Mesenteric fat pad (tissue), 1 donor: ENCODE measurements at places on chromosomes 12 and 14. TPM values are rescaled to one million over a fixed set of nuclear protein-coding genes. Genes with fewer than 3 reads are reported as not detected.

GRCh38 chr12:104890476-104891096, 67.5 kb downstream of the SLC41A2 start:
- DNase-seq = no peak

- no peak for DNase-seq
These were observed 9.2 kb downstream of the ATF7 start for GRCh38 chr12:53616950-53617349.

DNA sequence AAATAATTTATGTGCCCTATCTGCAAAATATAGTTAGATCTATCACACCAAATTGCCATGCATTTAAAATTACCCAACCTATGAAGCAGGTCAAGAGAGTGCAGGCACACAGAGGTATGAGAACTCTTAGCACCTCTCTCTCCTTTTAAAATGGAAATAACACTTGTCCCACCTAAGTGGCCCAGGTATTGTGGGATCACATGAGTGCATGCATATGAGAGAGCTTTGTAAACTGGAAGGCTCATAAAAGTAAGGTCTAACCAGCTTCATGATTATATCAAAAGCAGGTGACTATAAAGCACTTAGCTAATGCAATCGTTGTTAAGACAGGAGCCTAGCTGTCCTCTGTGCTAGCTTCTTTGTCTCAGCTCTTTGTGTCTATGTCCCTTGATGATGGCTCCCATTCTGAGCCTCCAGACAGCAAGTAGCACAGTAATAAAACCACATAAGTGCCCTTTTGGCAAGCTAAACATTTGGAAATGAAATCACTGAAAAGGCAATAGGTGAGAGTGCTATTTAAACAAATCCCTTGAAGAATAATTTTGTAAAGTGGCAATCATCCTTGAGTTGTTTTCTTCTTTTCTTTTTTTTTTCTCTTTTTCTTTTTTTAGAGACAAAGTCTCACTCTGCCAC, 219.0 kb downstream of the NTF3 start:
- no peak for DNase-seq

- DNase-seq = no peak
These were observed 104.1 kb downstream of the SMOC1 start for GRCh38 chr14:69983317-69983716.

DNA sequence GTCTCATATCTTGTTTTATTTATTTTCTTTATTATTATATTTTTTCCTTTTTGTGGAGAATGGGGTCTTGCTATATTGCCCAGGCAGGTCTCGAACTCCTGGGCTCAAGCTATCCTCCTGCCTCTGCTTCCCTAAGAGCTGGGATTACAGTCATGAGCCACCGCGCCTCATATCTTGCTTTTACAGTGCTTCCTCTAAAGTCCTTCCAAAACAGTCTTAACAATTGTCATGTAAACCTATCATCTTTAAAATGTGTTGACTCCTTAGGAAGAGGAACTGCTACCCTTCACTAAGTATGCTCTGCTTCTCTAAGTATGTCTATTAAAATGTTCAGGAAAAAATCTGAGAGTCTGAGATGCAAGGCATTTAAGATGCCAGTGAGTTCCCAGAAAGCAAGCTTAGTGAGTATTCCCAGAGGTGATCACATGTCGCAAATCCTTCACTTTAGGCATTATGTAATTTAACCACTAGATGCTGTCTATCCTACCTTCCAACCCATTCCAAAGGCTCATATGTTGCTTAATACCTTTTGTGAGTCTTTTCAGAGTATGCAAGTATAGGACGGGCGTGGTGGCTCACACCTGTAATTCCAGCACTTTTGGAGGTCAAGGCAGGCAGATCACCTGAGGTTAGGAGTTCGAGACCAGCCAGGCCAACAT, 19.7 kb upstream of the FOXJ2 start:
- DNase-seq = no peak

DNA sequence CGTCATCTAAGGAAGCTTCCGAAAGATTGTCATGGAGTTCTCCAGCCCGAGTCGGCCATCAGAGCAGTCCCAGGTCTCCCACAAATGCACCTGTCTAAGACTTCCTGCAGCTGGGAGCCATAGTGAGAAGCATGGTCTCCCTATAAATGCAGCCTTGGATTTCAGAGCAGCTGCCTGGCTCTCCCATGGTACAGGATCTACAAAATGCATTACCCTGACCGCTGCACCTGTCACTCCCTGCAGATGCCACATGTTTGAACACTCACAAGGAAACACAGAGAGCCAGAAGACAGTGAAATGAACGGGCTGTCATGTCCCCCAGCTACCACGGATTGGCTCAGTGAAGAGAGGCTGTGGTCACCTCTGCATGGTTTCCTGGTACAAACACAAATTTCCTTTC, 702.7 kb downstream of the MED13L start:
- DNase-seq = no peak

DNA sequence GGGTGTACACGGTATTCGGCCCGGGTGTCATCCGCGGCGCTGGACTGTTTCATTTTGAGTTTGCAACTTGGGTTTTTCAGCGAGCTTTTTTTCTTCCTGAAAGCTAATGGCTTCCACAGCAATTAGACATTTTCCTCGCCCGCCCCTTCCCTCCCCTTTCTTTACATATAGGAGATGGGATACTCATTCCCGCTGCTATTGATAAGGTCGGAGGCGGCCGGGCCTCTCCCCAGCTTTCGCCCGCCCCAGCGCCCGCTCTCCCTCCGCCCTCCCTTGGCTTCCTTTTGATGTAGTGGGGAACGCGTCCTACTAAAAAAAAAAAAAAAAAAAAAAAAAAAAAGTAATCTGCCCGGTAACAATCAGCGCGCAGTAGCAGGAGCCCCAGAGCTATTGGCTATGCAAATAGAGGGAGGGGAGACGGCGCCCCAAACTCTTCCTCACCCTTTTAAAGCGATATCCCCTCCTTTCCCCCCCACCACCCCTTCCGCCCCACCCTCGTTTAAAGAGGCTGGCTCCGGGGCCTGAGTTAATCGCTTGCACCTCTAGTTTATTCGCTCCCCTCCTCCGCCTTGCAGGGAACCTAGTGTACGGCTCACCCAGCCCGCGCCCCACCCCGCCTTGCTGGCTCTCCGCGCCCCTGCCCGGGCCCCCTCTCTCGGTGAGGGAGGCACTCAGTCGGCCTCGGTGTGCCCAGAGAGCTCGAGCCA, 1.7 kb upstream of the CCND2 start:
- DNase-seq = no peak

DNA sequence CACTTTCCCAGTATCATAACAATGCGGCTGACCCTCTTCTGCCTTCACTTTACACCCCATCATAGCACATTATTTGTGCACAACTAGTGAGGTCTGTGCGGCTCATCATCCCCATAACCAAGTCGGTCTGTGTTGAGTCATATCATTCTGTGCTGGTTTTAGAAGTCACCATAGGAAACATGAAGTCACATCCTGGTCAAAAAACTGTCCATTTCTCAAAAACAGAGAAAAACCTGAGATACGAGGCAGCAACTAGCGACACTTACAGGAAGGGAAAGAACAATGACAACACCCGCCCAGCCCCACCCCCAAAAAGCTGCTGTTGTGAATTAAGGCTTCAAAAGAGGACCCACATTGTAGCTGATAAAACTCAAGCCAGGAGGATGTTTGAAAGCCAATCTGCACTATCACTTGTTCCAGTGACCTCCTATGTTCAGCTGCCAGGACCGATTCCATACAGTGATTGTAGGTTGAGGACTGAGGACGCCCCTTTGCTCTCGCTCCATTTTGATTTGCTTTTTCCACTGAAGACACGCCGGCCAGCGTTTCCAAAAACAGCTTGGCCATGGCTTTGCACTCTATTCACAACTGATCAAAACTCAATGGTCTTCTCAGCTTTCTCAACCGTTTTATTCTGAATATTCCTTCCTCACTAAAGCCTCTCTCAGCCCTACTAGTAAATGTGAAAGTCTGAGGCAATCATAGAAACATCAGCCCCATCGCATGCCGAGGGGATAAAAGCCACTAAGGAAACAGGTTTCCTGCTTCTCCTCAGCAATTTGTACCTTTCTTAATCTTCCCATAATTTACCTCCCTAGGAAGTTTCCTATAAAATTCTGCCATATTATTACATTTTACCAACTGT, 87.5 kb downstream of the DUSP16 start:
- no peak for DNase-seq

GRCh38 chr12:121570467-121571283, 10.1 kb downstream of the KDM2B start:
- DNase-seq = no peak

DNA sequence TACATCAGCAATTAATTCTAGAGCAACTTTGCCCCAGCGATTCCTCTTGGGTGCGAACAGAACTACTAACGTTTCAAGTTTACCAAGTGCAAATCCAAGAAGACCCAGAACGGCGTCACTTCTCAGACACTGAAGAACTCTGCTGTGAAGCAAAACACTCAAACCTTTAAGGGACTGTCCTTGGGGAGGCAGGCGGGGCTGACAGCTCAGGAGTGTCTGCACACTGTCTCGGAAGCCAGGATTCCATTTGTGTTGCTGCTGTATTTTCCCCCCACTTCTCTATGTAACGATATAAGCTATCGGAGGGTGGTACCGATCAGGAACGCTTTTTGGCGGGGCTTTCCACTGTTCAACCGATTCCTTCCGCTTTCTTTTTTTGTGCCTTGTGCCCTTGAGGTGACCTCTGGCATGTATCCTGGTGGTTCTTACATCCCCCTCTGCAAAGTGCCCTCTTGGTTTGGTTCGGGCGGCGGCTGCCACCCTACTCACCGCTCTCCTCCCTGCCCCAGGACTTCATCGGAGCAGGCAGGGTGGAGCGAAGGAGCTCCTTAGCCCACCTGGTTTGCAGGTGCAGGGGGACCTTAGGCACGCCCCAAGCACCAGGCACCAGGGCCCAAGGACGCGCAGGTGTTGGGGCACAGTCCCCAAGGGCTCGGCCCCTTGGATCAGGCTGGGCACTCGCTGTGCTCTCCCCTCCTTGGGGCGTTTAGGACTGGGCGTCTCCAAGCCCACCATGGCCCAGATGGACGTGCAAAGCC, 19.2 kb upstream of the MLXIP start:
- DNase-seq = no peak

DNA sequence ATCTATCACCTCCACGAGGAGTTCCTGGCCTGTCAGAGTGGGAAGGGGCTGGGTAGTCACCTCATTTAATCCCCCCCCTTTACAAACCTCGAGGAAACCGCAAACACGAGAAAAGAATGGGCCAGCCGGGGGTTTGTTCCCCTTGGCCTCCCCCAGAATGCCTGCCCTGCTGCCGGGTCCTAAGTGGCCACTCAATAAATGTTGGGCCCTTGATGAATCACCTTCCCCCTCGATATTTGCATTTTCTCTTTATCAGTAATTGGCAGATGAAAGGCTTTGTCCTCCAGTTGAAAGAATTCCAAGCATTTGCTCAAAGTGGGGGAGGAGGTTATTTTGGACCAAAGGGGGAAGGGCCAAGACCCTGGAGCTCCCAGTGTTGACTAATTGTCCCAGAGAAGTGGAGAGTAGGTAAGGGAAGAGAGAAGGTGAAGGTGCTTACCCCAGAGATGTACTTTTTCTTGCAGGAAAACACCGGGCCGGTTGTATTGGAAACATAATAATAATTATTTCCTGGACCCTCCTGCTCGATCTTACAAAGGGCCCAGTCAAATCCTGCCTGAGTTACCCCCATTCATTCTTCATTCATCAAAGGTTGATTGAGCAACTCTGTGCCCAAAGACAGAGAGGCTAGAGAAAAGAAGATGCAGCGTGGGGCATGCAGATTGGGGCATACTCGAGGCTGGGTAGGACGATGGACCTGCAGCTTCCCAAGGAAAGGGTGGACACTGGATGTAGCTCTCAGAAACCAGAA, 1.9 kb upstream of the KDM2B start:
- DNase-seq = no peak

DNA sequence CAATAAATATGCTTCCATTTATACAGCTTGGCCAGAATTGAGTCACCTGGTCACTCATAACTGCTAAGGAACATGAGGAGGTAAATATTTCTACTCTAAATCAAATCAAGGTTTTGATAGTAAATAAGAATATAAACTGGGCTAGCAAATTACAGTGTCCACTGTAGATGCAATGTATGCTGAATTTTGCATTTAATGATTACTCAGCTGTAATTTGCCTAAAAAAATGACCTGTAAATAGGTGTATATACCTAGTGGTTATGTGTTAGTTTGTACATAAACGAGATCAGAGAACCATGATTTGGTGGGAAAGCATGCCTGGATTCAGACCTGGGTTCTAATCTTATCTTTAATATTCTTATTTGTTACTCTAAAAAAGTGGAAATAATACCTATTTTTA, 76.6 kb upstream of the CNTN1 start:
- DNase-seq = no peak

DNA sequence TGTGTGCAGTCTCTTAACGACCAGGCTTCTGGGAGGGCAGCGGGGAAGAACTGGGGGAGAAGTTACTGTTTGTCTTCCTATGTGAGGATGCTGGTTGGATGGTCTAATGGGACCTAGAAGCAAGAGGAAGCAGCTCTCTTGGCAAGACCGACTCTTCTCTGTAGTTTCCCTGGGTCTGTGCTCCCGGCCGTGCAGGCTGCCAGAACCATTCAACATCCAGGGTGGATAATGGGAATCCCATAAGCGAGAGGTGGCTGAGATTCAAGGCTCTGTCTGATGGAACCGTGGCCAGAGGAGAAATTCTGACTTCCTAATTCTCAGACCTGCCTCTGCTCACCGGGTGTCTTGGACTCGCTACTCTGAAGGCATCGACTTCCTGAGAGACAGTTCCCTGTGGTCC, 561.0 kb upstream of the TBX3 start:
- DNase-seq = no peak

DNA sequence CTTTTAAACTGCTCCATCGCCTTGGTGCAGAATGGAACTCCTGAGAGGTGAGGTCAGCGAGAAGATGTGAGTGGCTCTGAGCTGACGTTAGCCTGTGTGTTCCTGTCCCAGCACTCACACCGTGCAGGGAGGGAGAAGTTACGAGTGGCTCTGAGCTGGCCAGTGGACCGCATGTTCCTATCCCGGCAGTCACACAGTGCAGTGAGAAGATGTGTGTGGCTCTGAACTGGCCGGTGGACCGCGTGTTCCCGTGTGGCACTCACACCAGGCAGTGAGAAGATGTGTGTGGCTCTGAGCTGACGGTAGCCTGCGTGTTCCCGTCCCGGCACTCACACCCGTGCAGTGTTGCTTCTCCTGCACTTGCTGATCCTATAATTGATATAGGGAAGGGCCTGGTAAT, 59.9 kb downstream of the VCPKMT start:
- peak; percentile 82 for DNase-seq

- no peak for DNase-seq
These were observed 78.2 kb downstream of the PHLDA1 start for GRCh38 chr12:75953312-75953906.

- no peak for DNase-seq
These were observed 18.7 kb downstream of the RASAL1 start for GRCh38 chr12:113116875-113117274.

- DNase-seq = no peak
These were observed 51.0 kb downstream of the MAGOHB start for GRCh38 chr12:10562306-10562933.

CISTR gene
- total RNA-seq = not detected

SYNDIG1L gene
- total RNA-seq = not detected

PAH gene
- not detected for total RNA-seq

SLC25A29 gene
- 20.0 TPM for total RNA-seq

DLGAP5 gene
- total RNA-seq = not detected

IL26 gene
- total RNA-seq = not detected

HSPB8 gene
- 66.4 TPM for total RNA-seq

RILPL2 gene
- total RNA-seq = 10.4 TPM

GLI1 gene
- total RNA-seq = 0.13 TPM

TMEM121 gene
- 2.1 TPM for total RNA-seq

KLRC4 gene
- not detected for total RNA-seq
